NCI-H2029 treated with DMSO at 0.1 percent for 48 hours (cell line): ENCODE measurements at places on chromosomes 5 and 9.

DNA sequence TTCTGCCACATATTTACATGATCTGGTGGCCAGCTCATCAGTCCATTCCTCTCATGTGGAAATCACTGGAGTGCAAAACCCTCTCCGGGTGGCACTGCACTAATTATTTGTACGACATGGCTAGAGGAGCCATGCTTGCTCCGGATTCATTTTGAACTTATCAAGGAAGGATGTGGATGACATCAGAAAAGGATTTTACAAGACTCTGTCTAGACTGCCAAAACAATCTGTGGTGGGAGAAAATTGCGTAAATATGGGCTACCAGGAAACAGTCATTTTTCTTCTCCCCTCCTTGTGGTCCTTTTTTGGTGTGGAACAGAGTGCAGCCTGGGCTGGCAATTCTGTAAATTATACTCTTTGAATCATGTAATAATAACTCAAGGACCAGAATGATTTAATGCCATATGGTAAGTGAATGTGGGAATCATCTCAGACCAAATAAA lies 123.4 kb upstream of the IFNE start:
- no peak for DNase-seq

GRCh38 chr9:27785714-27786100 lies 212.4 kb upstream of the C9orf72 start:
- DNase-seq: no peak

DNA sequence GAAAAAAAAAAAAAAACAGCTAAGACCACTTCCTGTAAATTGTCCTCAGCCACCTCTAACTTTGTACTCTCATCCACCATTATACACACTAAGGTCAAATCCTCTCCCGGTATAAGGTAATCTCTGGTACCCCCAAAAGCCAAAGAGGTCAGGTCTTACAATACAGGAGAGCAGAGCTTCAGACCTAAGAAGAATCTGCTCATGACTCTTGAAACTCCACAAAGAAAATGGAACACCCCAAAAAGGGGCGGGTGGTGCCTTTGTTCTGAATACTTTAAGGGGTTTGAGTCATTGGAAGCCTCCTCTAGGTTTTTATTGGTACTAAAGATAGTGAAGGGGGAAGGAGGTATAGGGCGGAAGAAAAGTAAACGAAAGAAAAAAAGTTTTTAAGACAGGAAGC lies 69.8 kb downstream of the COL15A1 start:
- no peak for DNase-seq

DNA sequence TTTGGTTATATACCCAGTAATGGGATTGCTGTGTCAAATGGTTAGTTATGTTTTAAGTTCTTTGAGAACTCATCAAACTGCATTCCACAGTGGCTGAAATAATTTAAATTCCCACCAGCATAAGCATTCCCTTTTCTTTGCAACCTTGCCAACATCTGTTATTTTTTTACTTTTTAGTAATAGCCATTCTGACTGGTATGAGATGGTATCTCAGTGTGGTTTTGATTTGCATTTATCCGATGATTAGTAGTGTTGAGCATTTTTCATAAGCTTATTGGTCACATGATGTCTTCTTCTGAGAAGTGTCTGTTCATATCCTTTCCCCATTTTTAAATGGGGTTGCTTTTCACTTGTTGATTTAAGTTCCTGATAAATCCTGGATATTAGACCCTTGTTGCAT lies 435.7 kb upstream of the RIOK2 start:
- DNase-seq: no peak

DNA sequence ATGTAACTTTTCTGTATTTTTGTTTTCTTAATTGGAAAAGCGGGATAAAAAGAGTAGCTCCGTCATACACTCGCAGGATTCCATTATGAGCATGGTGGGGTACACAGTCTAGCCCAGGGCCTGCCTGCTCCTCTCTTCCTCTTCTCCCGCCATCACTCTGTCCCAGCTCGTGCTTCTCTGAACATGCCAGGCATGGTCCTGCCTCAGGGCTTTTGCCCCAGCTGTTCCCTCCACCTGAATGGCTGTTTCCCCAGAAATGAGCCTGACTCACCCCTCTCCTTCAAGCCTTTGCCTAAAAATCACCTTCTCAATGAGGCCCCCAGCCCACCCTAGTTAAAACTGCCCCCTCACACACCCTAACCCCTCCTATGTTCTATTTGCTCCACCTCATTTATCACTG lies 4.5 kb downstream of the CORO2A start:
- no peak for DNase-seq

DNA sequence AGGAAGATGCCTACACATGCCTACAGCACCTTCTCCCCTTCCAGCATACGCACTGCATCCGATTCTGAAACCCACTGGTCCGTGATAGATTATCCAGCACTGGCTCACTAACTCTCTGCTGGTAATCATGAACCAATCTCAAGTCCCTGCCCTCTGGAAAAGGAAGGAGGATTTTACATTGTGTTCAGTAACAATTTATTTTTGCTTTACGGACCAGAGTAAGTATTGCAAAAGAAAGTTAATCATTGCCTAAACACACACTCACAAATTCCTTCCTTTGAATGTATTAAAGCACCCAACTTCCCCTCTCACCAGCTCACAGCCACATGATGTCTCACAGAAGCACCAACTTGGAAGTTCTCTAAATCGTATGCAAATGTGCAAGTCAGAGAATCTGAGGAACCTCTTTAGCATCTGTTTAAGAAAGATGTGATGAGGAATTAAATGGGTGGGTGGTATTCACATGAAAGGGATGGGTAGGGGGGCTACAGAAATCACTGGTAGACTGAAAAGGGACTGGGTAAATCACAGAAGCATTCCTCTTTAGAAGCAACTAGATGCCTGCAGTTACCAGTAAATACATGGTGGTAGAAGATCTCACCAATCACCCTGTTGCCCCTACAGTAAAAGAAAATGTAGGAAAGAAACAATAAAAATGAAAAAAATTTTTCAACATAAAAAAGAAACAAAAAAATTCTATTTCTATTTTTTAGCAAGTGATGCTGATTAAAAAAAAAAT lies 8.4 kb downstream of the GNAQ start:
- no peak for DNase-seq

- no peak for DNase-seq
Measured at GRCh38 chr9:134678206-134678605, 36.6 kb downstream of the COL5A1 start.

DNA sequence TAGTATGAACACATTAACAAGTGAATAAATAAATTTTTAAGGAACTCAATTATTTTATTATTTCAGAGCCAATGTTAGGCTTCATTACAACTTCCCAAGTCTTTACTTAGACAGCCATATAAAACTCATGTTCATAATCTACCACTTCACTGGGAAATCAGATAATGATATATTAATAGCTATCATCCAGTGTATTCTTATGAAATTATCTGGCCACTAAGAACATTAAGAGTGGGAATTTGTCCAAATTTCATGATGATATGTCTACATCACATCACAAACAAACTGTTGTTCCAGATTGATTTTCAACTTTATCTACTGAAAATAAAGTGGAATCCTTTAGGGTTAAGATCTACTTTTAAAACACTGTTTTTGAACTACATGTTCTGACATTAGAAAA lies 668.6 kb downstream of the EFNA5 start:
- DNase-seq: no peak

DNA sequence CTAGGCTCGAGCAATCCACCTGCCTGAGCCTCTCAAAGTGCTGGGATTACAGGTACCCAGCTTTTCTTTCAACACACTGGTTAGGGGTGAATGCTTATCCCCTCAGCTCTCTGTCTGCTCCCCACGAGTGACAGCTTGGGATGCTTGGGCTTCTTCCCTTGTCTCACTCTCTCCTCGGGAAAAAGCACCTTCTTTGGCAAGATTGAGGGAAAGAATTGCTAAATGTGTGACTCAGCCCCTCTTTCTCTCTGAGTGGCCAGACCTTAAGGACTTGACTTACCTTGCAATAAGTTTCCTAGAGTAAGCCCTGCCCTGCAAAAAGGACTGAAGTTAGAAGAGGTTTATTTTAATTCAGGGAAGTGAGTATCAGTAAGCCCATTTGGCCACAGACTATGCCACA lies 68.1 kb upstream of the ERBIN start:
- no peak for DNase-seq

DNA sequence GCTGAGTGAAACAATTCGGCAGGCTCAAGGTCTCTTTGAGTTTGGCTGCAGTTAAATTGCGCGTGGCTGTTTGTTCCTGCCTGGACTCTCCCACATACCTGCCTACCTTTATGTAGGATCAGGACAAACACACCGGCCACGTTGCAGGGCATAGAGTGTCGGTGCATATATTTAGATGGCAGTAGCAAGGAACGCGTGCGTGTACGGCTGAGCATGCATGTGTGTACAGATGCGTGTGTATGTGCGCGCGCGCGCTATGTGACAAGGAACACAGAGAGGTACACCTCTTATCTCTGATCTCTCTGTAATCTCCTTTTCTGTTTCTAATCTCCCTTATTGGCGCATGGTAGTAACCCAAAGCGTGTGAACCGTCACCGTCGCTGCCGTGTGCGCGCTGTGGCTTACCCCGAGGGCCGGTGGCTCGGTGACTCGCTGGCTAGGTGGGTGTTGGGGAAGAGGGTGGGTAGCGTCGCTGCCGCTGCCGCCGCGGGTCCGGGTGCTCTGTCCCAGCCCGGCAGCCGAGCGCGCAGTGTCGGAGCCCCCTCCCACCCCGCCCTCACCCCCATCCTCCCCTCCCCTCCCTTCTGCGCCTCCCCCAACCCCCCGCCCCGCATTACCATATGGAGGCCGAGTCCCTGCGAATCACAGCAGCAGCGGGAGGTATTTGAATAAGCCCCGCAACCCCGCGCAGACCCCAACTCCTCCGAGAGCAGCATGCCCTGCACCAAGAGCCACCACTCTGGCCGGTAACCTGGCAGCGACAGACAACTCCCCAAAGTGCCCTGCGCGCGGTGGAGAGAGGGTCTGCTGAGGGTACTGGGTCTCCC lies 204.8 kb downstream of the MEF2C start:
- no peak for DNase-seq

DNA sequence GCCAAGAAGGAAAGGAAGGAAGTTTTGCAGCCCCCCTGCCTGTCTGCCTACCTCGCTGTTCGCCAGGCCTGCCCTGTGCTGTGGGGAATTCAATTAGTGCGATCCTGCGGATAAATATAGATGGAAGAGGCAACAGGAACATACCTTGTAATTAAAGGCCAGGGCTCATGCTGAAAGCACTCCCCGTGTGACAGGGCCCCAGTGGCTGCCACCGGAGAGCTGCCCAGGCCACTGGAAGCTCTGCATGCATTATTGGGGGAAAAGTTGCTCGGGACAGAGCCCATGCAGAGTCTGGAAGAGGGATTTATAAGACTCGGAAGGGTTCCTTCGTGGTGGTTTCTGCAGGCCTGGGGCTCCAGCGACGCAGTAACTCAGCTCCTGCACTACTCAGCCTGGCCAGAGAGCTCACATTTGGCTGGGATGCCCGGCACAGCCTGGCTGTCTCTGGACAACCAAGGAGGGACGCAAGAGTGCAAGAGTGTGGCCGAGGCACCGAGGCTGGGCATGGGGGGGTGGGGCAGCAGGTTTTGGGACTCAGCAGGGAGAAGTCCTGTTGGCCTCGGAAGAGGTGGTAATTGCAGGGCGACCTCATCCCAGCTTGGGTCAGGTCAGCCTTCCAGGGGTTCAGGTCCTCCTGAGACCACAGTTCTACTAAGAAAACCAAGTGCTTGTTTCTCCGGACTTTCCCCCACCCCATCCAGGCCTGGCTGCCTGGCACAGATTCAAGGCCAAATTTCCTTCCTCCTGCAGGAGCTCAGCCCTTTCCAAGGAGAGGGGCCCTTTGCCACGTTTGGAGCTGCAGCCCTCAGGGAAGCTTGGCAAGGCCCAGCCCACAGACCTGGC lies 68.1 kb upstream of the GGTA1 start:
- DNase-seq: no peak

DNA sequence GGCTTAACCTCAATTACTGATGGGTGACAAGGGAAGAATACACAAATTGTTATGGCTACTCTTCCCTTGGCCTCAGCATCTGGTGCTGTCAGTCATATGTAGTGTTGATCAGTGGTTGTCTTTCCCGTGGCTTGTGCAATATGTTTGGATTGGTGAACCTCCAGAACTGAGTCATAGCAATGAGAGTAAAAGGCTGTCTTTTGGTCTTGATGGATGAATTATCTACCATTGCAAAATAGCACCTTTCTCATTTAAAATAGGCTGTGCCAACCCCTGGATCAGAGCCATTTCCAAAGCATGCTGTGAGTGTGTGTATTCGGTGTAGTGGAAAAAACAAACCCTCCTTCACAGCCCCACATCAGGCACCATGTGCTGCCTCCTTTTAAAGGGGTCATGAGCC lies 14.6 kb upstream of the F2R start:
- DNase-seq: no peak

DNA sequence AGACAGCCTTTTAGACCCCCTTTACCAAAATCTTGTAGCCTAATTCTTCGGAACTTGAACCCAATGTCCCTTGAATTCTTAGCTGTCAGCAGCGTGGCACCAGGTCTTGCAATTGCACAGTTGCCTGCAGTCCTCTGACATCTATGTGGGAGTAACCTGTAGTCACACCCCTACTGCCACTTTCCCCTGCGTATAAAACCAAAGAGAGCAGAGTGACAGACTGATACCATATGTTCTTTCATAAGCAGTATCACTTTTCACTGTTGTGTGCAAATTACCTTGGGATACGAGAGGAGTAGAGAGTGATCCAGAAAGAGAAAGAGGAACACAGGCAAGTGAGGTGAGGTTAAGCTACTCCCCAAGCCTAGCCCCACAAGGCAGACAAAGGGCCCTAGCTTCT lies 364.3 kb upstream of the ADAMTSL1 start:
- DNase-seq: no peak

GRCh38 chr9:114696814-114697544 lies 15.0 kb upstream of the TEX48 start:
- no peak for DNase-seq

- DNase-seq: no peak
Measured at GRCh38 chr9:122998448-122998847, 35.0 kb upstream of the GPR21 start.

DNA sequence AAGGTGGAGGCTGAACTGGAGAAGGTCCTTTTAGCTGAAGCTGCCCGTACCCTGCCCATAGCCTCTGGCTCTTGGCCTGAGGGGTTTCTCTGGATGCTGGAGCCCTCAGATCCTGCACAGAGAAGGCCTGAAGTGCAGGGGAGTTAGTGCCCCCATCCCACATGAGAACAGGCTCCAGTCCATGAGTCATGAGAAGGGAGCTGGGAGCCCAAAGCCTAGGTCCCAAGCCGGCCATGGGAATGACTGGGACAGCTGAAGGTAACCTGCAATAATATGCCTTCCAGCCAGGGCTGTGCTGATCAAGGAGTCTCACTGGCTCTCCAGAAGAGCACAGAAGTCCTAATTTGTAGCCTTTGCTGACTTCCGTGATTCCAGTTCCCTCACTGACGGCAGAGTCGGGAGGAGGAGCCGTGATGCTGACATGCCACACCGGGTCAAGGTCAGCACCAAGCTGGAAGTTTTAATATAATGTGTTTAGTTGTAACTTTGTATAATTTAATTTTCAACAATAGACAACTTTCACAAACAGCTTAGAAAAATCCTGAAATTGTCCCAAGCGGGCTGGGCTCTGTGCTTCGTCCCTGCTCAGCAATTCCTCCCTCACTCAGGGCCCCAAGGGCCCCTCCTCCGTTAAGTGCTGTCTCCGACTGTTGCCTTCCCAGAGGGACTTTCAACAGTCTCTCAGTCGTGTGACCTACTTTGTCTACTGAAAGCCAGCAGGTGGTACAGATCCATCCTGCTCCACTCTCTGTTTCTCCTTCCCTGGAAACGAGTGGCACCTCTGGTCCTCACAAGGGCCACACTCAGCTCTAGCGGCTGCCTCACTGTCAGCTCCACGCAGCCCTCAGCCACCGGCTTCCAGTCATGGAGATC lies 387.8 kb downstream of the GADD45G start:
- DNase-seq: no peak
